ENCODE measurements at places on chromosomes 13 and 19. TPM values are rescaled to one million over a fixed set of nuclear protein-coding genes. Genes with fewer than 3 reads are reported as not detected.

Gene PCDH9
- total RNA-seq, result 2.4 TPM

Gene IL12RB1
- 2.2 TPM for total RNA-seq

Gene EVI5L
- 18.9 TPM for total RNA-seq

Gene TEX29
- not detected for total RNA-seq

Gene GJB6
- not detected for total RNA-seq

Gene COL5A3
- total RNA-seq, result 18.9 TPM

Gene TTC9B
- not detected for total RNA-seq

Gene APOC1
- total RNA-seq, result 5.1 TPM

Gene WDR87
- total RNA-seq, result not detected

Gene ACP4
- total RNA-seq, result not detected

Gene MBD3L2
- total RNA-seq, result not detected

Gene NPHS1
- total RNA-seq, result not detected

Gene PLPPR3
- total RNA-seq, result not detected

Gene KIRREL2
- 0.33 TPM for total RNA-seq

Gene NDUFS7
- total RNA-seq, result 80.8 TPM

Gene SGCG
- not detected for total RNA-seq

Gene PLEKHJ1
- 46.0 TPM for total RNA-seq

Gene PTPRS
- total RNA-seq, result 397 TPM

Gene NANOS2
- not detected for total RNA-seq

Gene MCEMP1
- not detected for total RNA-seq

Gene ATP1A3
- total RNA-seq, result not detected

Gene RASA3
- 26.9 TPM for total RNA-seq

Gene TMEM221
- not detected for total RNA-seq

Gene FOXA3
- total RNA-seq, result not detected

Gene ZNF726
- 6.2 TPM for total RNA-seq

Gene IL4I1
- not detected for total RNA-seq
